Smooth muscle cell of trachea (primary cell): ENCODE measurements at places on chromosomes 3 and 15. TPM values are rescaled to one million over a fixed set of nuclear protein-coding genes. Genes with fewer than 3 reads are reported as not detected.

FBN1 gene
- 887 and 1,012 TPM in 2 replicates for total RNA-seq

RAB5A gene
- 63.2 and 80.1 TPM in 2 replicates for total RNA-seq

CLK3 gene
- total RNA-seq: 46.5 and 60.9 TPM in 2 replicates

SENP8 gene
- total RNA-seq: 3.3 and 4.4 TPM in 2 replicates

ZPLD1 gene
- not detected in 2 replicates for total RNA-seq

SLCO2A1 gene
- not detected in 2 replicates for total RNA-seq

ARPP21 gene
- total RNA-seq: not detected in 2 replicates

XCR1 gene
- total RNA-seq: under 0.01 TPM in 1 of 2 replicates, not detected in the other

LRRIQ4 gene
- not detected in 2 replicates for total RNA-seq

CDHR4 gene
- total RNA-seq: 0.33 TPM in 1 of 2 replicates, not detected in the other

RASL12 gene
- total RNA-seq: 86.5 and 108 TPM in 2 replicates

LRRC34 gene
- total RNA-seq: 2.0 and 7.9 TPM in 2 replicates

CLDN1 gene
- 0.15 and 0.50 TPM in 2 replicates for total RNA-seq

B3GALNT1 gene
- total RNA-seq: 15.9 and 16.9 TPM in 2 replicates

CFAP91 gene
- 0.33 and 0.44 TPM in 2 replicates for total RNA-seq

CLDN18 gene
- total RNA-seq: under 0.01 TPM in 1 of 2 replicates, not detected in the other

MYRIP gene
- 0.73 TPM in 1 of 2 replicates, not detected in the other for total RNA-seq

IL12A gene
- total RNA-seq: 1.9 and 7.4 TPM in 2 replicates

LRRFIP2 gene
- total RNA-seq: 71.6 and 103 TPM in 2 replicates

PSMD6 gene
- total RNA-seq: 89.8 and 125 TPM in 2 replicates

GOLGA8M gene
- total RNA-seq: 0.73 and 1.2 TPM in 2 replicates

SENP7 gene
- 10.3 and 16.4 TPM in 2 replicates for total RNA-seq

STX19 gene
- not detected in 2 replicates for total RNA-seq

ANO10 gene
- total RNA-seq: 75.5 and 76.3 TPM in 2 replicates

APOD gene
- total RNA-seq: 1.6 and 2.8 TPM in 2 replicates

HGD gene
- 0.17 and 0.29 TPM in 2 replicates for total RNA-seq

KCNAB1 gene
- total RNA-seq: under 0.01 and 2.8 TPM in 2 replicates

PARP15 gene
- 0.17 and 0.87 TPM in 2 replicates for total RNA-seq

GOLGA6L7 gene
- total RNA-seq: not detected in 2 replicates

LARP6 gene
- total RNA-seq: 69.6 and 110 TPM in 2 replicates

TUSC7 gene
- total RNA-seq: under 0.01 TPM in 1 of 2 replicates, not detected in the other

SMCO1 gene
- total RNA-seq: not detected in 2 replicates

ETV5 gene
- 25.8 and 36.5 TPM in 2 replicates for total RNA-seq

TMC3 gene
- not detected in 2 replicates for total RNA-seq

DGKG gene
- 0.17 and 0.87 TPM in 2 replicates for total RNA-seq

REC114 gene
- total RNA-seq: not detected in 2 replicates

ACSBG1 gene
- under 0.01 TPM in 1 of 2 replicates, not detected in the other for total RNA-seq

DBR1 gene
- 14.4 and 20.8 TPM in 2 replicates for total RNA-seq
